ENCODE measurements at places on chromosomes 7 and 10.

GRCh38 chr10:125415006-125415633 lies 254.8 kb upstream of the CTBP2 start:
- no peak for DNase-seq

- no peak for DNase-seq
These were observed 105.2 kb upstream of the CTBP2 start for GRCh38 chr10:125265579-125265955.

DNA sequence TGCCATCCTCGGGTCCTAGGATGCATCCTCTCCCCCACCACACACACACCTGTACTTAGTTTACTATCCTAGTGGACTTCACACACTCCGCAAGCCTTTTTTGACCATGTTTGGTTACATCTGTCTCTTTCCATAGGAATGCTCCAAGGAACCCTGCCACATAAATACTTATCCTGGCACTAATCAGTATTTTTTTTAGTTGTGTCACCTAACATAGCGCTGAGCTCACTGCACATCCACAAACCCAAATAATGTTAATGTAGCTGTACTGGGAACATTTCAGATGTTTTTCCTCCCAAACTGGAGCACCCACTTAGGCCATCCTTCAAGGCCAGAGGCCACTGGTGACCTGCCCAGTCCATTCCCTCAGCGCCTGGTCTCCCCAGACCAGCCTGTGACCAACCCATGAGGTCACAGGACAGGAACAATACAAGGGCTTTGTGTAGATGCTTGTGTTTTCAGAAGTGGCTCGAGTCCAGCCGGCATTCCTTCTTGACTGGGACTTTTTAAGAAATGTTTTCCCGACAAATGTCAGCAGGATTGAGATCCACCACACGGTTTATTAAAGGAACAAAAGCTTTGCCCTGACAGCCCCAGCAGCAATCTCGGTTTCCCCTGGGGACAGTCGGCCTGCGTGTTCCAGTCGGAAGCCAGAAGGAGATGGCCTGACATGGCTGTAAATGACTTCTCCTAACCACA lies 181.4 kb downstream of the JCAD start:
- DNase-seq: peak; percentile 33

DNA sequence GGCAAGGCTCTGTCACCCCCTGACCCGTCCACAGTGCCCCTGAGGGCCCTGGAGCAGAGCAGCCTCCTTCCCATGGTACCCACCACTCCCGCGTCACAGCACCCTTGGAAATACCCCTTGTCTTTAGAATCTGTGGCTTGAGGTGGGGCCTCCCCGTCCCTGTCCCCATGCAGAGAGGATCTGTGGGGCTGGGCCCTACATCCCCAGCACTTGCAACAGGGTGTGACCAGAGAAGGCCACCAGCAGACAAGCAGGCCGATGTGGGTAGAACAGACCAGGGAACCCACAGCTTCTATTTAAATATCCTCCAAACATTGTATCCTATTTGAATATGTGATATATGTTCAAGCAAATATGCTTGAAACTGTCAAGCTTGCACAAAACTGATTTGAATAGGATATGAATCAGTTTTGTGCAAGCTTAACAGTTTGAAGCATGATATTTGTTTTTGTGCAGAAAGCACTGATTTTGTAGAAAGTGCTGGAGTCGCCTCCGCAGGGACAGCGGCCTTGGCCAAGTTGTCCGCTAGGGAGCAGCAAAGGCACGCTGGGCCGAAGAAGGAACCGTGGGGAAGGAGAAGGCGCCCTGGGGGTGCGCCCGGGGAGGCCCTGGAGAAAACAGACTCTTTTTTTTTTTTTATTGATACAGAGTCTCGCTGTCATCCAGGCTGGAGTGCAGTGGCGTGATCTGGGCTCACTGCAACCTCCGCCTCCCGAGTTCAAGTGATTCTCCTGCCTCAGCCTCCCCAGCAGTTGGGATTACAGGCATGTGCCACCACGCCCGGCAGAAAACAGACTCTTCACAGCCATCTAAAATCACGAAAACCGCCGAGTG lies 2.2 kb downstream of the CFAP46 start:
- DNase-seq: peak; percentile 8

DNA sequence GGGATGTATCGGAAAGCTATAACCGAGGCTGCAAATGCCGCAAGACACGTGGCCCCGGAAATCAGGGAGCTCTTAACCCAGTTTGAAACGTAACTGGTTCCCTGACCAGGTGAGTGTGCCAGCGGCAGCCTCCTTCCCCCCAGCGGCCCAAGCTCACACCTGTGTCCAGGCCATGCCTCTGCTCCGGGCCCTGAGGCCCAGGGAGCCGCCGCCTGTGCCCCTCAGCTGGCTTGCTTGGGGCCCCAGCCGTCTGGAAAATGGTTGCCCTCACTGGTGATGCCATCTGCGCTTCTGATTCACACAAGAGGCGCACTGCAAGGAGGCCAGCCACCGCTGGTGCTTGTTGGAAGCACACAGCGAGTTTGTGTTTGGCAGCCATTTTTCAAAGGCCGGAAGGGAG lies 9.2 kb downstream of the PWWP2B start:
- DNase-seq: no peak

GRCh38 chr10:384538-385305 lies 249.5 kb downstream of the ZMYND11 start:
- no peak for DNase-seq

DNA sequence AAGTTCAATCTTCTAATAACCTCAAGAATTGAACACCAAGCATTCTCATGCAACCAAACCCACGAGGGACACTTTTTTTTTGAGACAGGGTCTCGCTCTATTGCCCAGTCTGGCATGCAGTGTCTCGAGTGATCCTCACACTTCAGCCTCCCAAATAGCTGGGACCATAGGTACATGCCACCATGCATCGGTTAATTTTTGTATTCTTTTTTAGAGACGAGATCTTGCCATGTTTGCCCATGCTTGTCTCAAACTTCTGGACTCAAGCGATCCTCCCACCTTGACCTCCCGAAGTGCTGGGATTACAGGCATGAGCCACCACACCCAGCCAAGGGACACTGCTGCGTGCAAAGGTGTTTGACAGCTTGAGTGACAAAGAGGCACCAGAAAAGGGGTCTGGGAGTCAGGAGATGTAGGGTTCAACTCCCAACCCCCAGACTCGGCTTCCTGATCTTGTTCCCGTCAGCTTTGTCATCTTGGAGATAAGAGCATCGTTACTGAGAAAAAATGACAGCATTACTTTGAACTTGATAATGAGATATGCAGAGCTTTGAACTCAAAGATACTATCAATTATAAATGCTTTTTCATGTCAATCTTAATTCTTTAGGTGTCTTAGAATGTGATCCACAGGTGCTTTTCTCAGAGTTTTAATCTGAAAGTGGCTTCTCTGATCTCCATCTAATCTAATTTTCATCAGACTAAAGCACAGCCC lies 1.6 kb upstream of the CYTH3 start:
- no peak for DNase-seq

DNA sequence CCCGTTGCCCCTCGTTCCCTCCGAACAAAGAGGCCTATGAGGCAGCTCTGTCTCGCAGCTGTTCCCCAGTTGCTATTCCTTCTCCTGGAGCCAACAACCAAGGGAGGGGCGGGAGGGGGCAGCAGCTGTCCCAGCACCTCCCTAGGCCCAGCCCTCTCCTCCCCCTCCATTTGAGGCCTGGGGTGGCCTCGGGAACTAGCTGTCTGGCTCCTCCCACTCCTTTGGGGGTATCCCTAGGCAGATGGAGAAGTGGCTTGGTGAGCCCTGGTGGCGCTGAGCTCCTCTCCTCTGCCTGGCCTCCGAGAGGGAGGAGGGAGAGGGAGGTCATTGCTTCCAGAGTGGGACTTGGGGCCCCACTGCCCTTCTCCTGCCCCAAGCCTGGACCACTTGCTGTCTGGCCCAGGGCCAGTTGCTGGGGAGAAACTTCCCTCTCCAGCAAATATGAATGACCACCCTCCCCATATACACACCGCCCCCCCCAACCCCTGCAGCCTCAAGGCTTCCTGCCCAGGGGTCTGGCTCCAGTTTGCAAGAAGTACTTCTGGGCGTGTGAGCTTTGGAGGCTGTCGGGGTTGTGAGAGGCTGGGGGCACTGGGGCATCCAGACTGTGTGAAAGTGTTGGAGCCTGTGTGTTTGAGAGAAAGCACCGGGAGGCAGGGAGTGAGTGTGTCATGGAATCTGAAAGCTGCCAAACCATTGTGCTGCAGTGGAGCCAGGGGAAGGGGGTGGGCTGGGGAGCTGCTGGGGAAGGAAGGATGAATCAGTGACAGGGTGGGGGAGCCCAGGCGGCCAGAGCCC lies 3.1 kb downstream of the FLNC start:
- peak; percentile 79 for DNase-seq

DNA sequence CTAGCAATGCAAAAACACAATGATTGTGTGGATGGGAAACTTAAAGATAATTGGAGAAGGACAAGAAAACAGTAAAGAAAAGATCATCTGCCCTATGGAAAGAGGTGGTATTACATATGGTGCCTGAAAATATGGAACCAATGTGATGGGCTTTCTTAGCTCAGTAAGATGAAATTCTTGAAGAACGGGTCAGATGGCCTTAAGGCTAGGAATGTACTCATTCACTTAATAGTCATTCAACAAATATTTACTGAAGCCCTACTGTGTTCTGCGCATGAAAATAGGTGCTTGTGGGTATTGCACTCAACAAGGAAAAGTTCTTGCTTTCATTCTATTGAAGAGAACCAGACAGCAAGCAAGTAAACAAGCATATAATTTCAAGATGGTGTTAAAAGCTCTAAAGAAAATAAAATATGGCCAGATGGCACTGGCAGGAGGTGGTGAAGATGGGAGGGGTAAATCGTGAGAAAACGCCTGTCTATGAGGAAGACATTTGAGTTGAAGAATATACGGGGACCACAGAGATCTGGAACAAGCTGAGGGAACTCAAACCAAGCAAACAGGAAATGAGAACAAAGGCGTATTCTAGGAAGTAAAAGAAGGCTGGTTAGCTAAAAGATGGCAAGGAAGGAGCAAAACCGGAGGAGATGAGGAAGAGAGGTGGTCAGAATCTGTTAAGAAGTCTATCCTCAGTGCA lies 179.7 kb downstream of the ANK3 start:
- no peak for DNase-seq

DNA sequence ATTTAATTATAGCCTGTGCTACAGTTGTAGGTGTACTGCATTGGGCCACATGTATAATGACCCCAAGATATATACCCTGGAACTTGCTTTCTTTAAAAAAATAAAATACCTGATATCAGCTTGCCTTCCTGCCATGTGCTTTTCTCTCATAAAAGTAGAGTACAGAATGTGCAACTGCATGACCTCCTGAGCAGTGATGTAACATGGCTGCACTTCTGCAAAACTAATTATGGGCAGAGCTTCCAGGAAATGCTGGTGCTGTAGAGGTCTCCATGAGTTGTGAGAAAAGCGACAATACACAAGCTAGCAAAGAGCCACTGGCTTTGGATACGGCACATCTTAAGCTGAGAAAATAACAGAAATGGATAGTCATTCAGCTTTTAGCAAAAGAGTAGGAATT lies 6.5 kb upstream of the ERLIN1 start:
- DNase-seq: no peak

DNA sequence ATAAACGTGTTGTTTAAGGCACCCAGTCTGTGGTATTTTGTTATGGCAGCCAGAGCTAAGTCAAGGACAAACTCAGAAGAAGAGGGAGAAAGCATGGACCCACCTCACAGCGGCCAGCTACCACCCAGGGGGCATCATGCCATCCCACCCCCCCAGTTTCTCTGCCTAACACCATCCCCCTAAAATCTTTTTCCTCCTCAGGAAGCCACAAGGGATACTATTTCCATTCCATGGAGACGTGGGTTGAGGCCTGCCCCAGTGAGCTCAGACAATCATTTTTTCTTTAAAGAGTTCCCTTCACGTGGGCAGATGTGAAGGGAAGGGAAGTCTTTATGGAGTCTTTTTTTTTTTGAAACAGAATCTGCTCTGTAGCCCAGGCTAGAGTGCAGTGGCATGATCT lies 131.8 kb downstream of the FGFR2 start:
- DNase-seq: no peak

- no peak for DNase-seq
These were observed 11.6 kb downstream of the SCART1 start for GRCh38 chr10:133465191-133465949.

DNA sequence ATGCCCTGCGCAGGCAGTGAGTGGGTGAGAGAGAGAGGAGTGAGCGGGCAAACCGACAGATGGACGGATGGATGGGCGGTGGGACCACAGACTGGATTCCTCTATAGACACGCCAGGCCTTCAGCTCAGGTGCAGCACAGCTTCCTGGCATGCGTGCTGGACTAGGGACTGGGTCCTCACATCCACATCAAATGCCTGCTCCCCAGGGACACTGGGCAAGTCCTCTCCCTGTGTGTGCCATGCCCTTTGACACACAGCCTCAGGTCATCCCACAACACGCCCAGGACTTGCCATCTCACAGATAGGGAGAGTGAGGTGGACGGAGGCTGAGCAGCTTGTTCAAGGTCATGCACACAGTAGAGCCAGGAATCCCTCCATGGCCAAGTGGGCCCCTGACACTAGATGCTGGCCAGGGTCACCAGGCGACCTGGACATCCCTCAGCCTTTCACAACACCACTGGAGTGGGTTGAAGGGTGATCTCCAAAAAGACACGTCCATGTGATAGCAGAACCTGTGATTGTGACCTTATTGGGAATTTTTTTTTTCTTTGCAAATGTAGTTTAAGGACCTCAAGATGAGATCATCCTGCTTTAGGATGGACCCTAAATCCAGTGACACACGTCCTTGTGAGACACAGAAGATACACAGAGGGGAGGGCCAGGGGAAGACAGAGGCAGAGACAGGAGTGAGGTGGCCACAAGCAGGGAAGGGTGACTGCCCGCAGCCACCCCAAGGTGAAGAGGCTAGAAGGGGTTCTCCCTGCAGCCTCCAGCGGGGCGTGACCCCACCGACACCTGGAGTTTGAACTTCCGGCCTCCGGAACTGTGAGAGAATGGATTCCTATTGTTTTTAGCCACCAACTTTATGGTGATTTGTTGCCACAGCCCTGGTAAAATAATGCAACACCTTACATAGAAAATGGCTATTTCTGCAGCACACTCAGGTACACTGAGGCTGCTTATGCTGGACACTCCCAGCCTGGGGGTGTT lies 155.0 kb upstream of the CHST15 start:
- DNase-seq: no peak

- no peak for DNase-seq
These were observed 49.5 kb downstream of the SMURF1 start for GRCh38 chr7:99094401-99094800.

GRCh38 chr7:128859232-128860157 lies 3.2 kb upstream of the ATP6V1F start:
- DNase-seq: no peak

- DNase-seq: no peak
These were observed 954.3 kb downstream of the CNTNAP2 start for GRCh38 chr7:147070886-147071285.

GRCh38 chr10:6590100-6590499 lies 10.0 kb upstream of the PRKCQ start:
- DNase-seq: no peak

GRCh38 chr10:44039599-44039998 lies 345.3 kb downstream of the CXCL12 start:
- DNase-seq: no peak

Data from C1 segment of cervical spinal cord (tissue), 14 donors.